ENCODE measurements at places on chromosomes 7 and 10.

- no peak for DNase-seq
Observed at GRCh38 chr10:113108194-113108835, 158.3 kb downstream of the TCF7L2 start.

DNA sequence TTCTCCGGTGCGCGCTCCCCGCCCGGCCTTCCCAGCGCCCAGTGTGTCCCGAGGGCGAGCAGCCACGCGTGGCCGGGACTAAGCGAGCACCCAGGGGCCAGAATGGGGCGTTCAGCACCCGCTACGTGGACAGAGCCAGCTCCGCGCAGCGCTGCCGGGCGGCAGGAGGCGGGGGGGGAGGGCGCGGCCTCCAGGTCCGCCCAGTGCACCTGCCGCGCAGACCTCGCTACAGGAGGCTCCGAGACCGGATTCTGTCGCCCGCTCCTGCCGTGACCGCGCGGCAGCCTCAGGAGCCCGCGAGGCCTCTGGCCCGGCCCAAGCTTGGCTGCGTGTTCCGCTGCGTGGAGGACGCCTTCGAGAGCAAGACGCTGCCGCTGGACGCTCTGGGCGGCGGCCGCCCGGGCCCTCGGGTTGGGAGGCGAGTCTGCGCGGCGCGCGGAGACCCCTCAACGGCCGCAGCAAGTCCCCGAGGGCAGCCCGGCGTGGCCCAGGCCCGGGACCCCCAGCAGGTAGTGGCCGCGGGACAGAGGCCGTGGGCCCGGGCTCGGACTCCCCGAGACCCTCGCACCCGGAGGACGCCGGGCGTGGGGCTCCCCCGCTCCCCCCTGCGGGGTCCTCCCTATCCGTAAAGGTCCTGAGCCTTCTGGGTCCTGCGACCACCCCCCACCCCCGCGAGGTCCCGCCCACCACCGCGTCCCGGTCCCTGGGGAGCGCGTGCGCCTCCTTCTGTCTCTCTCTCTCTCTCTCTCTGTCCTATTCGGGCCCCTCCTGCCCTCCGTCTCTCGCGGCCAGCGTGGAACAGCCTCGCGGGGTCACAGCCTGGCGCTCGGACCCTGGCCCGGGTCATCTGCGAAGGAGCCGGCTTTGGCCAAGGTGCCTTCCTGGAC lies 904 bp upstream of the DPYSL4 start:
- DNase-seq, result no peak

DNA sequence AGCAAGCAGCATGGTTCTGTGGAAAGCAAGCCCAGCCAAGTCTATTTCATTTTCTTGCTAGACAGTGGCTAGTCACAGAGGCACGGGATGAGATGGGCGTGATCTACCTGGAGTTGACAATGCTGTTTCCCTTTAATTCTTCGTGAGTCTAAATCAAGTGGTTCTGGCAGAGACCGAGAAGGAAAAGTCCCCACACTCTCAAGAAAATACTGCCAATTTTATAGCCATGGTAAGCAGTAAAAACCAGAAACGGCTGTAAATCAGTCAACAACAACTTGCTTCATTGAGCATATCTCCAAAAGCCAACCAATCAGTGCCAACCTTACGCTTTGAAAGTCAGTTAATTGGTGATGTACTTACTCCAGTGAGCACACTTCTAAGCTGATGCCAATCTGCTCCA lies 223.4 kb downstream of the SEC23IP start:
- no peak for DNase-seq

- DNase-seq, result no peak
Observed at GRCh38 chr7:127588697-127589482, 679 bp downstream of the ARF5 start.

DNA sequence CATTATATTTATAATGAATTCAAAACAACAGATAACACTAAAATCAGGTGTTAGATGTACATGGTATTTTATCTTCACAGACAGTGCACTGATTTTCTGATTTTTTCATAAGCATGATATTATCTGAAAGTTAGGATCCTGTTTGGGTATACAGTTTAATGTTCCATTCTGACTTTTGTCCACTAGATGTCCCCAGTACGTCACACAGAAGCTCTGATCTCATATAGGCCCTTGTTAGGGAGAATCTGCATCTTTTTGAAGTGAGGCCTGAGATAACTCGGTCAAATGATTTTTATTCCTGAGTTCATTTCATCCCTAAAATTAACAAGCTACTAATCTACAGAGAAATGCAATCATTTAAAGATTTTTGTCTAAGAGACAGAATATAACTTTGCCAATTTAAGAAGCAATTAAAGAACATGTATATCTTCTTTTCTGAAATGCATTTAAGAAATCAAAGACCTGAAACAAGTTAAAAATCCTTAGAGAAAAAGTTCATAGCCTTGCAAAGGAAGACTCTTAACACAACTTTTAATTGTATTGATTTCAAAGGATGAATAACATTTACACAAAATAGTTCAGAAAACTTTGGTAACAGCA lies 72.0 kb upstream of the TES start:
- DNase-seq, result peak; percentile 35

DNA sequence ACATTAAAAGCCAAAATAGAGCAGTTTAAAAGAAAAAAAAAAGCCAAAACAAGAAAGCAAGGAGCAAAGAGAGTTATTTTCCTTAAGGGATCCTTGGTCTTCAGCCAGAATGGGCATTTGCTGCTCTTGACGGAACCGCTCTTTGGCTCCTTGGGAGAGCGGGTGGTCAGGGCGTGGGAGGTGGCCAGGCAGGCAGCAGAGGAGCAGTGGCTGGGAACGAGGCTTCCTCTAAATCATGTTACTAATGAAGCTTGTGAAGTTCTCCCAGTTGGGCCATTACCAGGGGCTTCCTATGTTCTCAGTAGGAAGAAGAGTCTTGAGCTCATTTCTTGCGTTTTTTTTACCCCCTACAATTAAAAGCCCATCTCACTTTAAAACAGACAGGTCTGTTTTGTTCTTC lies 116.6 kb downstream of the DOCK1 start:
- no peak for DNase-seq

- peak; percentile 67 for DNase-seq
Observed at GRCh38 chr7:73560109-73560835, 2.8 kb upstream of the BCL7B start.

DNA sequence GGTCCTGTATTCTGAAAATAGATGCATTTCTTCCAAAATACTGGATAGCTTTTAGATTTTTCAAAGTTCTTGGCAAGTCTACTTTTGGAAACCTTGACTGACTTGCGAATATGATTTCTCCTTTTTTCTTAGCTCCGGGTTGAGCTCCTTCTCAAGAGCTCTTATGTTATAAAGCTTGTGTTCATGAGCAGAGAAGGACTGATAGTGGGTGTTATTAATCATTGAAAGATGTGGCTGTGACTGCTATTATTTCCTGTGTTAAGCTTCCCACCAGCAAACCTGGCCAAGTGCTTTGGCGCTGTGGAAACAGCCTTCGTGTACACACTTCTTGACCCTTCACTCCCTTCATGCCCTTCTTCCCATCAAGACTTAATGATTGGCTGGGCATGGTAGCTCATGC lies 98.2 kb downstream of the KIAA1217 start:
- no peak for DNase-seq

DNA sequence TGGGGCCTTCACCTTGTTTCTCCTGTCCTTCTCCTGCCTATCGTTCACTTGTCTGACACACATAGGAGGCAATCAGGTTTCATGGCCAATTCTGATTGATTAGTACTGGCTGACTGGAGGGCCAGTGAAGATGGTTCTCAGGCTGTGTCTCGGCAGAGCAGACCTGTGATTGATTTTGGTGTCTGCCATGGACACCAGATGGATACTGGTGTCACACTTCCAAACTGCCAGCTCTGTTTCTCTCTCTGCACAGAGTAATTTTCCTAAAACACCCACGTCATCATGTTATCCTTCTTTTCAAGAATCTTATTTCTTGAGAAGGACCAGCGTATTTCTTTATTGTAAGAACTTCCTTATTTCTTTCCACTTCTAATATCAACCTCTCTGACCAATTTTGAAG lies 117.1 kb downstream of the ICA1 start:
- DNase-seq, result no peak

DNA sequence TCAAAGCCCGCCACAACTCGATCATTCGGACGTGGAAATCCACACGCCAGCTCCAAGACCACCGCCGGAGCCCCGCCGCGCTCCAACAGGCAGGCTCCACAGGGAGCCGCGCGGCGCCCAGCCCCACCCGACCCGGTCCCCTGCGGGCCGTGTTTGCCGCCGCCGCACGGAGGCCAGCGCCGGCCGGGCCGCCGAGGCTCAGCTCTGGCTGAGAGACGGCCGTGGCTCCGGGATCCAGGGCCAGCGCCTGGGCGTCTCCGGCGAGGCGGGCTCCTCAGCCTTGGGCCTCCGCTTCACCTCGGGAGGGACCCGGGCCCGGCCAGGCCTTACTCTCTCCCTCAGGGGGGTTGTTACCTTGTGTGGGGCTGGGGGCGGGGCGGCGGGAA lies 333 bp downstream of the SMNDC1 start:
- DNase-seq, result no peak
